Activated T-helper 1 cell treated with Interleukin-2 at 50 U/mL for 16 hours (primary cell): ENCODE measurements at places on chromosomes 4 and X.
A peak's percentile ranks its signal among the peaks of the same experiment; 100 is the strongest.

GRCh38 chr4:159103384-159103990 is 608 bp downstream of the RAPGEF2 start:
- peak; percentile 5 for DNase-seq

DNA sequence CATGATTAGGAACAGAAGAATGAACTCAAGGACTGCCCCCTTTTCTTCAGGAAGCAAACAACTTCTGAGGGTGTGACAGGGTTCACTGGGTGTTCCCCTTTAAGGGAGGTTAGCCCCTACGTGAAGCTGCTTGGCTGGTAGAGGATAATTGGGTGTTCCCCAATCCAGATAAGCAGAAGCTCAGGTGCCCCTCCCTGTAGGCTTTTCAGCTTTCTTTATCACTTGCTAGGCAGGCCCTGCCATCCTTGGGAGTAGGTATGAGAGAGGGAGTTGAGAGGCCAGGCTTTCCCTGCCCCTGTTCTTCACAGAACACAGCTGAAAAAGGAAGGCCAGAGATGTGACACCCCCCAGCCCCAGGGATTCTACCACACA is 44.2 kb downstream of the RTL9 start:
- DNase-seq = no peak

GRCh38 chr4:22130741-22131140 is 182.2 kb upstream of the KCNIP4 start:
- DNase-seq = no peak

DNA sequence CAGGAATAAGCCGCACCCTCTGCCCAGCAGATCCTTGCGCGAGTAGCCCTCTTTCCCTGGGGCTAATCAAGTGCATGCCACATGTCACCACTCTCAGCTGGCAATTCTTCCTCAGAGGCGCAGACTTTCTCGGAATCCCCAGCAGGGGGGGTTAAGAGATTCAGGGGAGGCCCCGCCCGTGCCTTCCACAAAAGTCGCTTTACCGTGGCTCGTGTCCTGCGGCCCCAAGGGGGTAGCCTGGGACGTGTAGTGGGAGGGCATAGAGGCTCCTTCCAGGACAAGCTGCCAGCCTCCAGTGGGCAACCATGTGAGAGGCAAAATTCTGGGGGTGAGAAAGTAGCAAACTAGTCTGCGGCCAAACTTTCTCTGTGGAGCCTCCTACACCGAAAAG is 652 bp downstream of the SRPX start:
- DNase-seq = no peak

DNA sequence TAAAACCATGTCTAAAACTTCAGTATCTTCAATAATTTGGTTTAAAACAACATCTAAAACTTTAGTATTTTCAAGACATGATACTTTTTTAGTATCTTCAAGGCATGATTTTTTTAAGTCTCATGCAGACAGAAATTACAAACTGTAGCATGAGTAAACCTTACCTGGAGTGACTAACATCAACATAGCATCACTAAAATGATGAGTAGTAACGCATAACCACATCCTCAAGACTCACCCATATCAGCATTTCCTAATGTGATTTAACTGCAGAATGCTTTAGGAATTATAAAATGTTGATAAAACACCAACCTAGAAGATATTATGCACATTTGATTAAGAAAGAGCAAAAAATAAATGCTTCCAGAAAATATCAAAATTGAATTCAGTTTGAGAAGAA is 19.7 kb upstream of the EDNRA start:
- no peak for DNase-seq

DNA sequence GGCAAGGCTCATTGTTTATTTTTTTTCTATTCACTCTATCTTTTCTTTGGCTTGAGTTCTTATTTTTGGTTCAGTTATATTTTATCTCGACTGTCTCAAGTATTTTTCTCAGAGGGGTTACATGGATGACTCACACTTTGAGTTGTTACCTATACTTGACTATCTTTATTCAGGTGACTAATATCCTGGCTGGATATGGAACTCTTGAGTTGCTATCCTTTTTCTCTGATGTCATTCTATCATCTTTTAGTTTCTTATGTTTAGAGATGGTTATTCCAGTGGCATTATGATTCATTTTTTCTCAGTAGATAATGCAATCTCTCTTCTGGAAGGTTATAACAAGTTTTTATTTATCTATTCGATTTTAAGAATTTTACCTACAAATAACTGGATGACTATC is 117.9 kb downstream of the COX18 start:
- no peak for DNase-seq

- peak; percentile 1 for DNase-seq
Measured at GRCh38 chrX:49754233-49754857, 58.6 kb upstream of the PAGE1 start.

DNA sequence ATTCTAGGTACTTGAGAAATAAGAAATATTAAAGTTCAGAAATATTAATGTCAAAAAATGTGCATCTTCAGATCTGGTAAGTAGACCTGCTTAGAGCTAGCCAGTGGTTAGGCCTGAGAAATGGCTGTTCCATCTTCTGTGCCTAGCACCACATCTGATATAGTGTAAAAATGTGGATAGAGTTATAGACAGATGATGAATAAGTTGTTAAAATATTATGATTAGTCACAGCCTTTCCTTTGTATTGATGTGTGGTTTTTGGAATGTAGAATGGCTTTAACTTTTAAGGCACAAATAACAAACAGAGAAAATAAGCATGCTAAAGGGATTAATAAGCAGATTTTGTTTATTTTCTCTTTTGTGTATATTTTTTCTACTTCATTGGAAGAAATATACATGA is 133.5 kb upstream of the NUDT6 start:
- DNase-seq = no peak

DNA sequence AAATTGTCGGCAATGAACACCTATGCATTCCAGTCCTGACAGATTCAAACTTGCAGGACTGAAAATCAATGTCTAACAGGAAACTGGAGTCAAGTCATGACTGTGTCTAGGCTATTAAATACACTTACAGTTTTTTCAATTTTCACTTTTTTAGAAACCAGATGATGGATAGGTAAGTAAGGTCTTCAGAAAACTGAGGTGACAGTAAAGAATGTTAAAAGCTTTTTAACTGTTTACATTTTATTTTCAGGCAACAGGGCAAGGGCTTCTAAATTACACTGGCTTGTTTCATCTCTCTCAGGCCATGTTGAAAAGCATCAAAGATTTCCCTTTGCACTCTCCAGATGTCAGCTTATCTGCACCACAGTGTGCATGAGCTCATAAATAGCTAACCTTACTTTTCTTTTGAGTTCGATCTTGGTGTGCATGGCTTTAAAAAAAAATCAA is 65.2 kb downstream of the SEC24D start:
- DNase-seq = no peak

DNA sequence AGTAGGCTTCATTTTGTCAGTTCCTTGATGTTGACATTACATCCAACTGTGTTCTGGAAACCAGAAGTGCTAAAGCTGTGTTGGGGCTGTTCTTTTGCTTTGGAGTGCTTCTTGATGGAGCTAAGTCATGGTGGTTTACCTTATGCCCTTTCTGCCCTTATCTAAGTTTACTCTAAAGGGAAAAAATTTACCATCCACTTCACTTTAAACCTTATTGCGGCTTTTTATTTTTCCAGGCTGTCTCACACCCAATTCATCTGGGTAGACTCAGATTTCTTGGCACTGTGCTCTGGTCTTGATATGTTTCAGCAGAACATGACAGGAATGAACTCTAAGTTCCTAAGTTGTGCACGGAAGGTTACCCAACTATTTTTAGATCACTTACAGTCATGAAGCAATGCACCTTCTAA is 104.7 kb upstream of the TTC29 start:
- no peak for DNase-seq

- DNase-seq = no peak
Measured at GRCh38 chrX:20205927-20206708, 60.6 kb downstream of the RPS6KA3 start.

- no peak for DNase-seq
Measured at GRCh38 chrX:44943007-44943406, 70.0 kb downstream of the KDM6A start.

GRCh38 chr4:1051472-1051871 is 40.0 kb downstream of the FGFRL1 start:
- DNase-seq = no peak

DNA sequence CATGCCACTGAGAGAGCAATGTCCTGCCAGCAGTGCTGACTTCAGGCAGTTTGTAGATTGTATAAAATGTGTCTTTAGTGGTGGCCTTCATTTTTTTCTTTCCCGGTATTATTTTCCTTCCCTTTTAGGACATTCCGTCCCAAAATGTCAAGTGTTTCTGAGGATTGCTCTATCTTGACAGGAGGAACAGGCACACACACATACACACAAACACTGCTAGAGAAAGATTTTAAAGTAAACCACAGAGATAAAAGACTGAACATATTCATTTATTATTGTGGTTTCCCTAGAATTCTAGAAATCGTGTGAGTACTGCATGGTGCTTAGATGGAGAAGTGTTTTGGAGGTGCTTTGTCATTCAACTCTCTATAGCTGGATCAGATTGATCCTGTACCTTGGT is 111.9 kb downstream of the GABRB1 start:
- DNase-seq = no peak

DNA sequence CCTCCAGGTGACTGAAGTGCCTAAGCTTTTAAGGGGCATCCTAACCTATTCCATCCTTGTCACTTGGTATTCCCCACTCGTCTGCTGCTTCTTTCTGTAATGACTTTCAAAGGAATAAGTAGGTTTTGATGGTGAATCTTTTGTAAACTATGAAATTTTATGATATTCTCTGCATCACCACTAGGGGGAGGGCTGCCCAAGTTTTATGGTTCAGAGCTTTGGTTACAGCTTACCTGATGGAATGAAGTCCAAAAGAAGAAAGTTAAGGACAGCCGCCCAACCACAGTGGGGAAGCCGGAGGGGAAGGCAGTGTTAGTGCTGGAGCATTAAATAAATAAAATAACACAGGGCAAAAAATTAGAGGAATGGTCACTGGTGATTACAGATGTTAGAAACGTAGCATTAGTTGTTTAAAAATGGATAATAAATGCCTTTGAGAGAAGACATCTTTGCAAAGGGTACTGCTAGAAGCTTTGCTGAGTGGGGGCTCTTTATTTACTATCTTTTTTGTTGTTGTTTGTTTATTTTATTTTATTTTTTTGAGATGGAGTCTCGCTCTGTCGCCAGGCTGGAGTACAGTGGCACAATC is 204.9 kb downstream of the GBA3 start:
- DNase-seq = no peak

DNA sequence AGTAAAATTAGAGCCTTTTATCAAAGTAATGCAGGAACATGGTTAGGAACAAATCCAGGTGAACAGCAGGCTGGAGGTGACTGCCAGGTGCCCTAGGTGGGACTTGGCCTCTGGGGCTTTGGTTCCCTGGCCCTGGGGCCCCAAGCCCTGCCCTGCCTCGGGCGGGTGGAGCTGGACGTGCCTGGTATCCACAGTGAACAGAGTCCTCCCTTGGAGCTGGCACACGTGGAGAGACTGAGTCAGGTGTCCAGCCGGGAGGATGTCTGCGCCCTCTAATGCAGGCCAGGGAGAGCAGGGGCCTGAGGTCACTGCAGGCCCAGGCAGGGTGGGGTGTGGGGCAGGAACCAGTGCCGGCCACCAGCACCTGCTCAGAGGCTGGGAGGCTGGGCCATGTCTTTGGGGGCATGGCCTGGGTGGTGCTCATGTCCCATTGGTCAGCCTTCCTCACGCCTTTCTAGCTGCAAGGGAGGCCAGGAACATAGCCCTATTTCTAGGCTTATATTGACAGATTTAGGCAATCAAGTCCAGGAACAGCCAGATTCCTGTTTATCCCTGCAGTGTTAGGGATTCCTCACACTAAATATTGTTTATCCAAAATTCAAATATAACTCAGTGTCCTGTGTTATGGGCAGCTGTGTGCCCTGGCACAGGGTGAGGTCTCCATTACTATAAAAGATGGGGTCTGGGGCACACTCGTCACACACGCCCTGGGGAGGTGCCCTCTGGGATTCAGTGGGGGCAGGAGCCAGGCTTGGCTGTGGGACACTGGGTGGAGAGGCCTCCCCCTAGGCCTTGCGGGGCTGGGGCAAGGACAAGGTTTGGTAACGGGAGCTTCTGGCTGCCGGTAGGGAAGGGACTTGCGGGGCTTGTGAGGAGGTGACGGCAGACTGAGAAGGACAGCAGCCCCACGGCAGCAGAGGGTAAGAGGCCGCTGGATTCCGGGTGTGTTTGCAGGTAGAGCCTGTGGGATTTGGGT is 14.3 kb upstream of the NAT8L start:
- no peak for DNase-seq

GRCh38 chrX:148517176-148517575 is 16.8 kb downstream of the AFF2 start:
- no peak for DNase-seq

DNA sequence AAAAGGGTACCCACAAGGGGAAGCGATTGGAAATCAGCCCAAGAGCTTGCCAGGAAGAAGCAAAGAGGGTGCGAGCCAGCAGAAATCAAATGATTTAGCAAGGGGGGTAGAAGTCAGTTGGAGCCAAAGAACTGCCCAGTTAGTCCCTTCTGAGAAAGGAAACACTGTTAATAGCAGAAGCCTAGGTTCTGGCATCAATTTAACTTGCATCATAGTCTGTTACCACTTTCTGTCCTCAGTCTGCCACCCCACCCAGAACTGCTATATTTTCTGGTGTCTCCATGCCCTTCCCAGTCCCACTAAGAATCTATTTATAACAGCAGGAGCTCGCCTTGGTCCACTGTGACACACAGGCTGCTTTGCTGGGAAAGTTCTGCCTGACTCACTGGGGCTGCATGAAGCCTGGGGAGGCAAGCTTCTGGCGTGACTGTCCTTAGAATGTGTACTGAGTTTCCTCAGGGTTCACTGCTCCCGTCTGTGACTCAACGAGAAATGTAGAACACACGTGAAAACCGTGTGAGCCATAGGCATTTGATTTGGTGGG is 157.8 kb upstream of the TTC29 start:
- DNase-seq = no peak

- no peak for DNase-seq
Measured at GRCh38 chr4:41647383-41647782, 101.1 kb downstream of the PHOX2B start.

DNA sequence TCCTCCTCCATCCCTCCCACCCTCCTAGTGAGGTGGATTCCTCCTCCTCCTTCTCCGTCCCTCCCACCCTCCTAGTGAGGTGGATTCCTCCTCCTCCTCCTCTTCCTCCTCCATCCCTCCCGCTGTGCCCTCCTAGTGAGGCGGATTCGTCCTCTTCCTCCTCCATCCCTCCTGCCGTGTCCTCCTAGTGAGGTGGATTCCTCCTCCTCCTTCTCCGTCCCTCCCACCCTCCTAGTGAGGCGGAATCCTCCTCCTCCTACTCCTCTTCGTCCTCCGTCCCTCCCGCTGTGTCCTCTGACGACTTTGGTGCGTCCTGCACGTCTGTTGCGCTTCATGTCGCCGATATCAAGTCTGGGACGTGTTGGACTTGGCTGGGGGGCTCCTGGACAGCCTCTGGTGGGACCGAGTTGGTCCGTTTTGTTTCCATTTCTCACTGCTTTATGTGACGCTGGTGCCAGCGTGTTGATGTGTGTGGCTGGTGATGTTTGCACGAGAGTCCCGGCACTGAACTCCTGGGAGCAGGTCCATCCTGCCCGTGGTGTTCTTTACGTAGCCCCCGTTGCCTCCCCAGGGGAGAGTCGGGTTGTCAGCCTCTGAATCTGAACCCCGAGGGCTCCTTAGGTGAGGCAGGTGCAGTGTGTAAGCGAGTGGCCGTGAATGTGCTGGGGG is 5.4 kb downstream of the AKAP17A start:
- DNase-seq = no peak

GRCh38 chrX:14616301-14616700 is 87.0 kb downstream of the GLRA2 start:
- no peak for DNase-seq
